ENCODE measurements at places on chromosomes 3 and 15.

DNA sequence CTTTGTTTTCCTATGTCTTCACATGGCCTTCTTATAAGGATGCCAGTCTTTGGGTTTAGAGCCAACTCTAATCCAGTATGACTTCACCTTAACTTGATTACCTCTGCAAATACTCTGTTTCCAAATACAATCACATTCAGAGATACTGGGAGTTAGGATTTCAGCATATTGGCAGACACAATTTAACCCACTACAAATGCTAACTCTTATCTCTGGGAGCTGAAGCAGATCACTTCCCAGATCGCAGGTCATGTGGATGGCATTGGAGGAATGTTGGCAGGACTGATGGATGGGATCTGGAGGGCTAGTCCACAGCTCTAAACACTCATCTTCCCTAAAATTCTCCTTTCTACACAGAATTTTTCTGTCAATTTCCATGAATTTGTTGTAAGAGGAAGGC, 46.2 kb upstream of the ADGRG7 start:
- DNase-seq = no peak

GRCh38 chr3:177521305-177521704, 324.0 kb upstream of the TBL1XR1 start:
- no peak for DNase-seq

DNA sequence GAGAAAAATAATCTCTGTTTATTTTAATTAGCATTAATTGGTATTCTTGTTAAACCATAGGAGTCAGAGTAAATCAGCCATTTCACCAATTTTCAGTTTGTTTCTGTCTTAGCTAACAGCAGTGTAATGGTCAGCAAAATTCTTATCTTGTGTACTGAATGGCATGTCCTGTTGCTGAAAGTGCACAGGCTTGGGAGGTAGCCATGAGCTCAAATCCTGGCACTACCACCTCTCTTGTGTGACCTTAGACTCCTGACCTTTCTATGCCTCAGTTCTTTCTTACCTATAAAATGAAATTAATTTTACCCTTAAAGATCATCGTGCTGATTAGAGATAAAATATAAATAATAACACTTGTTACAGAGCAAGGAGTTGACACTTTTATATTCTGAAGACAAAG, 35.8 kb downstream of the MLH1 start:
- no peak for DNase-seq

DNA sequence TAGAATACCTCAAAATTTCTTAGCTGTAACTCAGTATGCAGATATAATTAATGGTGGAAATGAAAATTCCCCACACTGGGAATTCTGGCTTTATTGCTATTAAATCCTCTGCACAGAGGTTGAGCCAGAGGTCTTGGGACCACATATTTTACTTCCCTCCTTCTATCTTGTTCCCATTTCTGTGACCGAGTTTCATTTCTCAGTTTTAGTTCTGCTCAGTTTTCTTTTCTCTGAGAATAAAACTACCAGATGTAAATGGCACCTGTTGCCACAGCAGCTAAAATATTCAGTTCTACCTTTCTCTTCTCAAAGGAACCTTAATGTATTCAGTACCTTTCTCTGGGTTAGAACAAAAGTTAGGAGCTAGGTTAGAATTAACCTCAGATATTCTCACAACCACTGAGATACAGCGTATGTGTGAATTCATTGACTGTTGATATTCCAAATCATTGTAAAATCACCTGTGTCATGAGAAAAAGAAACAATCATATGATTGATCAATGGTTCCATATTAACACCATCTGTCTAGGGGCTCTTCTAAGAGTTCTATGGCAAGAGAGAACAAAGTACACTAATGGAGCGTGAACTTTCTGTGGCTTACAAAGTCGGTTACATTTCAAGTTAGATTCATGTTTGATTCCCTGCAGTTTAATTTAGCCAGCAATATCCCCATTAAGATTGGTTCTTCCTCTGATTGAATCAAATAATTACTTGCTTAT, 374.1 kb downstream of the EFHB start:
- DNase-seq = no peak

- DNase-seq = no peak
These were observed 49.8 kb upstream of the SSR3 start for GRCh38 chr3:156604642-156605144.

- no peak for DNase-seq
These were observed 211.3 kb downstream of the MINAR1 start for GRCh38 chr15:79643393-79643792.

- DNase-seq = no peak
These were observed 22.7 kb downstream of the NIPA2 start for GRCh38 chr15:22861161-22861560.

All from amniotic stem cell (primary cell).